Activated CD8-positive, alpha-beta memory T cell treated with anti-CD3 and anti-CD28 coated beads, Interleukin-2, amount 10 ng/mL, durations not matched to agents 7 days and 5 days (primary cell): ENCODE measurements at places on chromosomes 6 and 20. TPM values are rescaled to one million over a fixed set of nuclear protein-coding genes. Genes with fewer than 3 reads are reported as not detected.

The DEF6 gene
- 153 TPM for total RNA-seq

The OR2H2 gene
- total RNA-seq = not detected

The GABRR2 gene
- total RNA-seq = 0.67 TPM

The MTO1 gene
- 66.6 TPM for total RNA-seq

The AGER gene
- 20.7 TPM for total RNA-seq

The NRSN1 gene
- not detected for total RNA-seq

The IPCEF1 gene
- 17.3 TPM for total RNA-seq

The TRAPPC3L gene
- total RNA-seq = not detected

The CENPQ gene
- total RNA-seq = 17.8 TPM

The SLCO4A1 gene
- total RNA-seq = 74.7 TPM

The VEGFA gene
- total RNA-seq = 27.8 TPM

The MCCD1 gene
- not detected for total RNA-seq

The LAMA2 gene
- not detected for total RNA-seq

The WFDC5 gene
- total RNA-seq = not detected

The POPDC3 gene
- total RNA-seq = not detected

The ORC3 gene
- 34.6 TPM for total RNA-seq

The TFAP2D gene
- total RNA-seq = not detected

The THBD gene
- not detected for total RNA-seq

The PLCB4 gene
- not detected for total RNA-seq

The MLN gene
- total RNA-seq = not detected

The PGC gene
- not detected for total RNA-seq

The BANF2 gene
- total RNA-seq = not detected

The PTCHD4 gene
- total RNA-seq = not detected

The AKAP12 gene
- total RNA-seq = 0.85 TPM

The PCMTD2 gene
- total RNA-seq = 28.1 TPM

The GNRH2 gene
- 0.63 TPM for total RNA-seq

The LY86 gene
- 1.2 TPM for total RNA-seq

The EMILIN3 gene
- total RNA-seq = not detected

The MYCT1 gene
- not detected for total RNA-seq

The GGTLC1 gene
- not detected for total RNA-seq

The CD24 gene
- not detected for total RNA-seq
